IMR-90 (cell line): ENCODE measurements at places on chromosomes 3 and 15. TPM values are rescaled to one million over a fixed set of nuclear protein-coding genes. Genes with fewer than 3 reads are reported as not detected.
A peak's percentile ranks its signal among the peaks of the same experiment; 100 is the strongest.

The TBC1D21 gene
- total RNA-seq: not detected in 2 replicates

The SLC6A1 gene
- not detected in 2 replicates for total RNA-seq

The SKOR1 gene
- total RNA-seq: not detected in 2 replicates

The CSPG5 gene
- total RNA-seq: under 0.01 TPM in 2 replicates

The RAB5A gene
- total RNA-seq: 46.4 and 82.8 TPM in 2 replicates

The ITIH1 gene
- total RNA-seq: not detected in 2 replicates

The EFHB gene
- under 0.01 TPM in 2 replicates for total RNA-seq

DNA sequence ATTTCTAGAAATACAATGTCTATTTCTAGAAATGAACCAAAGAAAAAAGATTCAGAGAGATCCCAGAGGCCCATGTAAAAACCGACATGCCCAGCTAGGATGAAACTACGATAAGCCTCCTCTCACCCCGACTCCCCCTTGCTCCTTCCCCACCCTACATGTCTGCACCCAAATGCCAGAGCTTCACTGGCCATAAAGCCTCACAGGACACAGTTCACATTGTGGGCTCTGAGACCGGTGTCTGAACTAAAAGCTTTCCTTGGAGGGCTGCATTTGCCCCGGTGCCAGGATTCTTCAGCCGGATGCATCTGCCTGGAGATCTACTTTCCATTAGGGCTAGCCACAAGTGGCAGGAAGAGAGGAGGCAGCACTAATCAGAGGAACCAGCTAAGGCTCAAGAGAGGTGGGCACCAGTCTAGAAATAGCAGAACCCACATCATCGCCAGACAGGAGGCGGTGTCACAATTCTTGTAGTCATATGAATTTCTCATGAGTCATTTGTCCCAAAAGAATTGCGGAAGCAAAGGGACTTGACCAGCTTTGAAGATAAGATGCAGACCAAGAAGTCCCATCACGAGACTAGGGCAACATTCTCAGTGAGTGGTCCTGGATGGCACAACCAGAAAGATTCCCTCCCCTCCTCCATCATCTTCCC lies 353.6 kb downstream of the NTRK3 start:
- no peak overlapping the region for H3K4me3 ChIP-seq
- no peaks in the 10 kb centered on the region for H3K27me3 ChIP-seq

- H3K4me3 ChIP-seq: no peak overlapping the region
- no peak for DNase-seq
- H3K27ac ChIP-seq: no peak overlapping the region
- H3K36me3 ChIP-seq: no peaks in the 10 kb centered on the region
- H3K27me3 ChIP-seq: no peaks in the 10 kb centered on the region
- H3K4me1 ChIP-seq: no peaks in the 10 kb centered on the region
Measured at GRCh38 chr3:474828-475227, 278.3 kb downstream of the CHL1 start.

- H3K27ac ChIP-seq: no peak overlapping the region
- no peak for DNase-seq
- H3K36me3 ChIP-seq: no peaks in the 10 kb centered on the region
- H3K27me3 ChIP-seq: no peaks in the 10 kb centered on the region
- H3K4me1 ChIP-seq: no peaks in the 10 kb centered on the region
- no peak overlapping the region for H3K4me3 ChIP-seq
Measured at GRCh38 chr3:173275740-173276139, 121.8 kb upstream of the NLGN1 start.

DNA sequence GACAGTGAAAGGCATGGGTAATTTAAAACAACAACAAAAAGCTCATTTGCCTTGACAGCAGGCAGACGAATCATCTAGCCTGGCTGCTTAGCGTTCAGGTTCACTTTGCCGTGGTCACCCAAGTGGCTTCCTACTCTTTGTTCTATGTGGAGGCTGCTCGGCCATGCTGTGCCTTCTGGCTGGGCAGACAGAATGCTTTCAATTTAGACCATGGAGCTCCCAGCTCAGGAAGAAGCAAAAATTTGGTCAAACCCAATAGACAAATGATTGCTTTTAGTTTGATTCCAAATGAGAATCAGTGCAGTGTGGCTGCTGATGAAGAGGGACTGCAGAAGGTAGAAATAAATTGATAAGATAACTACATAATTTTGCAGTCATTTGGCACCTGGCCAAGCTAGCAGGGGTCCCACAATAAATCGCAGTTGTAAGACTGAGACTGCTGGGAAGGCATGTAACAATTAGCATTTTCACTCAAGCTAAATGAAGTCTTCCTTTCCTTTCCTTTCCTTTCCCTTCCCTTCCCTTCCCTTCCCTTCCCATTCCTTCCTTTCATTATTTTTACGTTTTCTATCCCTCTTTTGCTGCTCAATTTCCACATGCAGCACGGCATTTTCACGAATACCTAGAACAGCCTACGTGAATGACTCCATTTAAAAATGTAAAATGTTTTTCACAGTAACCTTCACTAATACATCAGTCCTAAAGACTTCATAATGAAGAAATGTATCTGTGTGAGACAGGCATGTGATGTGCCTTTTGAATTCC lies 360.4 kb upstream of the TGFBR2 start:
- no peaks in the 10 kb centered on the region for H3K27me3 ChIP-seq
- H3K36me3 ChIP-seq: no peaks in the 10 kb centered on the region
- no peak for DNase-seq
- no peak overlapping the region for H3K27ac ChIP-seq
- peaks cover 5% of the 10 kb centered on the region; the same call in 1 of the 2 replicates for H3K4me1 ChIP-seq
- H3K4me3 ChIP-seq: no peak overlapping the region

GRCh38 chr3:105013657-105014056 lies 353.1 kb upstream of the ALCAM start:
- H3K27ac ChIP-seq: no peak overlapping the region
- no peak overlapping the region for H3K4me3 ChIP-seq
- no peaks in the 10 kb centered on the region for H3K4me1 ChIP-seq

DNA sequence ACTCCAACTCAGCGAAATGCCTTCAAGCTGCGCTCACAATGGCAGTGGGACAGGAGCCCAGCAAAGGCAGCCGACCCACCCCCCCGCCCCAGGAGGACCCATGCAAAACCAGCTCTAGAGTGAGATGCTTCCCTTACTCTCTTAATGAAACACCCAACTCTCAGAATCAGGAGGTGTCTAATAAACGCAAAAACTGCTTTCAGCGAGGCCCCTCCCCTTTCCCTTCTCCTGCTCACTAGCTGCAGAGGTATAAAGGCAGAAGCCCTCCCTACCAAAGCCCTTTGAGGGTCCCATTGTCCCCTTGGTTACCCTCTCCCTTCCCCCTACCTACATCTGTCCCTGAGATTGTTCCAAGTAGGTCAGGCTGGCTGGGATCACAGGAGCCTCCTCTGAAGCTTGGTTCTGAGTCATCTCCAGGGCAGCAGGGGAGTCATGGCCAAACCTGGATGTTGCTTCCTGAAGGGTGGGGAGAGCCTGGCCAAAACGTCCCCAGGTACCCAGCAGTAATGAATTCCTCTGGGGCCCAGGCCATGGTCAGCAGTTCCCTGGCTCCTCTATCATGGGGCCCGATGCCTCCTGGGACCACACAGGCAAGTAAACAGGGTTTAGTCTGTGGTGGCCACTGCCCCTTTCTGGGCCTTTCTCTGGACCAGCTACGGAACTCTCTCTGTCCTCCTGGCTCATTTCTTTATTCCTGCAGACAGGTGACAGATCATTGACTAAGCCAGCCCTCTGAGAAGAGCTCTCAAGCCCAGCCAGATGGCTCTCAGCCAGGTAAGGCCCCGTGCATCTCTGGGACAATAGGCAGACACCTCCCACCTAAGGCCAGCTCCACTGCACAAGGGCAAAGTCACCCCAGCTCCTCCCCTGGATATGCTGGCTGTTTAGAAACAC lies 8.6 kb downstream of the KLHL25 start:
- no peak overlapping the region for H3K4me3 ChIP-seq
- no peaks in the 10 kb centered on the region for H3K36me3 ChIP-seq
- H3K4me1 ChIP-seq: peaks cover 16% of the 10 kb centered on the region
- H3K27me3 ChIP-seq: no peaks in the 10 kb centered on the region
- no peak overlapping the region for H3K27ac ChIP-seq

GRCh38 chr3:170689893-170690660 lies 104.2 kb upstream of the SLC7A14 start:
- peak; percentile 52 for DNase-seq
- H3K36me3 ChIP-seq: no peaks in the 10 kb centered on the region
- H3K27me3 ChIP-seq: no peaks in the 10 kb centered on the region

DNA sequence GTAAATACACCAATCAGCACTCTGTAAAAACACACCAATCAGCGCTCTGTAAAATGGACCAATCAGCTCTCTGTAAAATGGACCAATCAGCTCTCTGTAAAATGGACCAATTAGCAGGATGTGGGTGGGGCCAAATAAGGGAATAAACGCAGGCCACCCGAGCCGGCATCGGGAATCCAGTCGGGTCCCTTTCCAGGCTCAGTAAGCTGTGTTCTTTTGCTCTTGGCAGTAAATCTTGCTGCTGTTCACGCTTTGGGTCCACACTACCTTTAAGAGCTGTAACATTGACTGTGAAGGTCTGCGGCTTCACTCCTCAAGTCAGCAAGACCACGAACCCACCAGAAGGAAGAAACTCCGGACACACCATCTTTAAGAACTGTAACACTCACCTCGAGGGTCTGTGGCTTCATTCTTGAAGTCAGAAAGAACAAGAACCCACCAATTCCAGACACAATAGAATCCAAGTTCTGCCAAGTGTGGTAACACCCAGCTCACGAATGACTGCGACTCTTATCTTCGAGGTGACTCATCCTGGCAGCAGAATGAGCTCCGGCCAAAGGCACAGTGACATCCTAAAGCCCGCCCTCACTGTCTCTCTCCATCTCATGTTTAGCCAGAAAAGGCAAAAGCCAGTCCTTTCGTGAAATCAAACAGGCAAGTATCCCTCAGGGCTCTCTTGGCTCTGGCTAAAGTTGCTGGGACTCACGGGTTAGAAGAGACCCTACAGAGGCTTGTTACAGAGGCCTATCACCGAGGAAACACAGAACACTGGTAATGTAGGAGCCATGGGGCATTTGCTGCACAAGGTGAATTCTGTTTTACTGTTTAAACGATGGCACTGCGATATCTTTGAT lies 155.2 kb downstream of the FAM43A start:
- no peaks in the 10 kb centered on the region for H3K36me3 ChIP-seq
- no peak overlapping the region for H3K27ac ChIP-seq
- H3K4me1 ChIP-seq: no peaks in the 10 kb centered on the region

DNA sequence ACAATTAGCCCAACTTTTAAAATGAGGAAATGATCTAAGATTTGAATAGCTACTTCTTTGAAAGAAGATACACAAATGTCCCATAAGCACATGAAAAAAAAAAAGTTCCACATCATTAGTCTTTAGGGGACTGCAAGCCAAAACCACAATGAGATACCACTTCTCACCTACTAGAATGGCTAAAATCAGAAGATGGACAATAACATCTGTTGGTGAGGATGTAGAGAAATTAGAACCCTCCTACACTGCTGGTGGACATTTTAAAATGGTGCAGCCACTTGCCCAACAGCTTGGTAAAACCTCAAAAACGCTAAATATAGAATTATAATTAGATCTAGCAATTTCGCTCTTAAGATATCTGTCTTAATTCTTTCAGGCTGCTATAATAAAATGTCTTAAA lies 77.1 kb downstream of the MEX3B start:
- no peaks in the 10 kb centered on the region; the same call in 1 of the 2 replicates for H3K27me3 ChIP-seq
- no peak overlapping the region for H3K27ac ChIP-seq
- no peaks in the 10 kb centered on the region for H3K36me3 ChIP-seq
- no peak for DNase-seq
- no peaks in the 10 kb centered on the region for H3K4me1 ChIP-seq
- no peak overlapping the region for H3K4me3 ChIP-seq

- H3K4me3 ChIP-seq: no peak overlapping the region
- no peak for DNase-seq
- H3K36me3 ChIP-seq: no peaks in the 10 kb centered on the region
- H3K27me3 ChIP-seq: peaks cover 5% of the 10 kb centered on the region; the same call in 1 of the 2 replicates
- no peaks in the 10 kb centered on the region for H3K4me1 ChIP-seq
- no peak overlapping the region for H3K27ac ChIP-seq
Measured at GRCh38 chr3:46245146-46245545, 2.9 kb downstream of the CCR3 start.

DNA sequence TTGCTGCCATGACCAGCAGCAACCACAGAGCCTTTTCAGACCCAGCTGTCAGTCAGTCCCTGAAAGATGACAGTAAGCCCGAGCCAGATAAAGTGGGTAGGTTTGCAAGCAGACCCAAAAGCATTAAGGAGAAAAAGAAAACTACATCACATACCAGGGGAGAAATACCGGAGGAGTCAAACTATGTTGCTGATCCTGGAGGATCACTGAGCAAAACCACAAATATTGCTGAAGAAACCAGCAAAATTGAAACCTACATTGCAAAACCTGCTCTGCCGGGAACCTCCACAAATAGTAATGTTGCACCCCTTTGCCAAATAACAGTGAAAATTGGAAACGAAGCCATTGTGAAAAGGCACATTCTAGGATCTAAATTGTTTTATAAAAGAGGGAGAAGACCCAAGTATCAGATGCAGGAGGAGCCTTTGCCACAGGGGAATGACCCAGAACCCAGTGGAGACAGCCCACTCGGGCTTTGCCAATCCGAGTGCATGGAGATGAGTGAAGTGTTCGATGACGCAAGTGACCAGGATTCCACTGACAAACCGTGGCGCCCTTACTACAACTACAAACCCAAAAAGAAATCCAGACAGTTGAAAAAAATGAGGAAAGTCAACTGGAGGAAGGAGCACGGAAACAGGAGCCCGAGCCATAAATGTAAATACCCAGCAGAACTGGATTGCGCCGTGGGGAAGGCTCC lies 42.1 kb upstream of the RASA2 start:
- peaks cover 35% of the 10 kb centered on the region for H3K4me1 ChIP-seq
- DNase-seq: no peak
- peak overlapping the region; percentile 76 for H3K27ac ChIP-seq

DNA sequence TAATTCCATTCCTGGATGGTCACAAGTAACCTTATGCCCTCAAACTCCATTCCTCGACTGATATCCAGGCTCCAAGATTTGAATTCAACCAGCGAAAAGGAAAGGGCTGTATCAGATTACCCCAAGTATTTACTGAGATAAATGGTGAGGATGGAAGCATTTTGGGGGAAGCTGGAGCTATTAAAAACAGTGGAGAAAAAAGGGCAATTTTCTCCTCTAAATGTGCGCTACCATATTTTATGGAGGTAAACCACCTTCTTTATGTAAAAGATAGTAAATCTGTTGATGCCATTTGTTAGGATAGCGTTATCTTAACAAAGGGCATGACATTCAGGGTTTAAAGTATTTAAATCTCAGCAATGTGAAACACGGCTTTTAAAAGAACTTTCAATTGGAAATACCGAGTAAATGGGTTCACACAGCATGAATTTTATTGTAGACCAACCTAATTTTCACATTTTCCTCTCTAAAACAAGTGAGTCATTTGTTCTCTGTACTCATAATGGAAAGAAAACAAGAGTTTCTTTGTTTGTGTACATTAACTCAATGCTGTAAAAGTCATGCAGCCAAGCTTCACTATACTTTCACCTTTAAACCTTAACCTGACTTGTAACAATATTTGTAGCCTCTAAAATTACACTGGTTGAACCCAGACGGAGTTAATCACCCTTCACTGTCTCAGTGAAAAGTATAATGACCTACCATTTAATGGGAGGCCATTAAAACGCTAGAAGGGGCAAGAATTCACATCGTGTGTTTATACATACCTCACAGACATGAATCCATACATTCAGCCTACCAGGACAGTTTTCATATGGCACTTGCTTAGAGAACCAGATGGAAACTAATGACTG lies 773.4 kb downstream of the ROBO1 start:
- H3K4me1 ChIP-seq: peaks cover 2% of the 10 kb centered on the region; the same call in 1 of the 2 replicates
- H3K27me3 ChIP-seq: no peaks in the 10 kb centered on the region
- H3K27ac ChIP-seq: no peak overlapping the region
- no peaks in the 10 kb centered on the region for H3K36me3 ChIP-seq

GRCh38 chr3:14203521-14204079 lies 25.0 kb downstream of the LSM3 start:
- peaks cover 34% of the 10 kb centered on the region for H3K4me1 ChIP-seq
- no peaks in the 10 kb centered on the region for H3K36me3 ChIP-seq
- DNase-seq: peak; percentile 87
- H3K27ac ChIP-seq: peak overlapping the region; percentile 70; the same call in 1 of the 2 replicates
- no peaks in the 10 kb centered on the region for H3K27me3 ChIP-seq
- no peak overlapping the region for H3K4me3 ChIP-seq
